GM23248 (cell line): ENCODE measurements at places on chromosomes 1 and 21. TPM values are rescaled to one million over a fixed set of nuclear protein-coding genes. Genes with fewer than 3 reads are reported as not detected.

ALX3 gene
- total RNA-seq: not detected in 2 replicates

DLGAP3 gene
- 0.11 TPM in 1 of 2 replicates, not detected in the other for total RNA-seq

GRCh38 chr1:181314959-181315358, 168.4 kb upstream of the CACNA1E start:
- no peaks in the 10 kb centered on the region for H3K4me1 ChIP-seq
- H3K36me3 ChIP-seq: no peaks in the 10 kb centered on the region
- no peak for DNase-seq
- no peak overlapping the region for H3K27ac ChIP-seq
- H3K4me3 ChIP-seq: no peak overlapping the region
- H3K27me3 ChIP-seq: peaks cover 64% of the 10 kb centered on the region

- no peak overlapping the region for H3K27ac ChIP-seq
- H3K4me1 ChIP-seq: peaks cover 6% of the 10 kb centered on the region; the same call in 1 of the 2 replicates
- no peaks in the 10 kb centered on the region for H3K27me3 ChIP-seq
- H3K36me3 ChIP-seq: no peaks in the 10 kb centered on the region
Observed at GRCh38 chr1:218339267-218339831, 5.8 kb upstream of the TGFB2 start.

GRCh38 chr1:193754151-193754550, 567.7 kb upstream of the B3GALT2 start:
- no peak overlapping the region for H3K4me3 ChIP-seq
- no peaks in the 10 kb centered on the region for H3K27me3 ChIP-seq
- no peak for DNase-seq

LEPR gene
- 10.6 and 11.0 TPM in 2 replicates for total RNA-seq

TNN gene
- not detected in 2 replicates for total RNA-seq

MMP23B gene
- total RNA-seq: not detected in 2 replicates

- H3K27ac ChIP-seq: no peak overlapping the region
- no peaks in the 10 kb centered on the region for H3K27me3 ChIP-seq
- H3K36me3 ChIP-seq: no peaks in the 10 kb centered on the region
- peaks cover 20% of the 10 kb centered on the region for H3K4me1 ChIP-seq
- DNase-seq: peak; percentile 50
Observed at GRCh38 chr1:232629250-232630046, 485 bp downstream of the SIPA1L2 start.

DNA sequence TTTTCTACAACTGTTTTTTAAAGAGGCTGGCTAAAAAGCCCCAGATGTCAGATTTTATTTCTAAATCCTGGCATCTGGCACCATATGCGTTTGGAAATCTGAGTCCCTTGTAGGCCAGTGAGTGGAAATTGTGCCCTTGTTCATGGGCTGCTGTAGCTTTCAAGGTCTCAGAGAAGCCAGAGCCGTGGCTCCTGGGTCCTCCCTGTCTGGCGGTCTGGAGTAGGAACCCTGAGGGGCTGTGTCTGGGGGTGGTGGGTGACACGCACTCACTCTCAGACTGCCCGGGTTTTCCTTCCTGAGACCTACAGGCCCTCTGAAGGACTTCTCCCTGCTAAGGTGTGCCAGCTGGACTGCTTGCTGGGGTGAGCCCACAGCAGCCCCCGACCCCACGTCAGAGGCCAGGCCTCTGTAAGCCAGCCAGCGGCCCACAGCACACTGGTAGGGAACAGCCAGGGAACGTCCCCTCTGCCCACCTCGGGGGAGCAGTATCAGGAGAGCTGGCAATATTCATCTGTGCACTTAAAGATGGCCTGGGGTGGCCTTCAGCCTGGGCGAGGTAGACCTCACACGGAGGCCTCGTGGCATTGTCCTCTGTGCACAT, 151.5 kb downstream of the PEX14 start:
- no peaks in the 10 kb centered on the region for H3K36me3 ChIP-seq
- H3K27ac ChIP-seq: no peak overlapping the region
- DNase-seq: no peak
- H3K4me3 ChIP-seq: no peak overlapping the region
- H3K27me3 ChIP-seq: no peaks in the 10 kb centered on the region

GRCh38 chr1:181714428-181714827, 231.1 kb downstream of the CACNA1E start:
- H3K36me3 ChIP-seq: no peaks in the 10 kb centered on the region
- H3K4me3 ChIP-seq: no peak overlapping the region
- H3K4me1 ChIP-seq: no peaks in the 10 kb centered on the region
- peak; percentile 5 for DNase-seq

GRCh38 chr1:162982364-162982763, 86.8 kb upstream of the RGS4 start:
- H3K36me3 ChIP-seq: no peaks in the 10 kb centered on the region
- DNase-seq: no peak
- no peak overlapping the region for H3K4me3 ChIP-seq
- H3K4me1 ChIP-seq: peaks cover 42% of the 10 kb centered on the region
- no peaks in the 10 kb centered on the region for H3K27me3 ChIP-seq
- H3K27ac ChIP-seq: no peak overlapping the region

GRCh38 chr21:42142627-42143026, 71.5 kb downstream of the UMODL1 start:
- H3K4me3 ChIP-seq: no peak overlapping the region
- no peak overlapping the region for H3K27ac ChIP-seq
- DNase-seq: no peak

UBL4B gene
- total RNA-seq: not detected in 2 replicates

GRCh38 chr1:184062640-184063286, 11.2 kb downstream of the TSEN15 start:
- H3K4me1 ChIP-seq: peaks cover 49% of the 10 kb centered on the region
- no peaks in the 10 kb centered on the region for H3K36me3 ChIP-seq
- no peaks in the 10 kb centered on the region for H3K27me3 ChIP-seq
- no peak for DNase-seq

- H3K27me3 ChIP-seq: no peaks in the 10 kb centered on the region
- no peak overlapping the region for H3K27ac ChIP-seq
- H3K36me3 ChIP-seq: no peaks in the 10 kb centered on the region
- peak; percentile 56 for DNase-seq
Observed at GRCh38 chr1:114009393-114009792, 30.1 kb downstream of the OLFML3 start.

DNA sequence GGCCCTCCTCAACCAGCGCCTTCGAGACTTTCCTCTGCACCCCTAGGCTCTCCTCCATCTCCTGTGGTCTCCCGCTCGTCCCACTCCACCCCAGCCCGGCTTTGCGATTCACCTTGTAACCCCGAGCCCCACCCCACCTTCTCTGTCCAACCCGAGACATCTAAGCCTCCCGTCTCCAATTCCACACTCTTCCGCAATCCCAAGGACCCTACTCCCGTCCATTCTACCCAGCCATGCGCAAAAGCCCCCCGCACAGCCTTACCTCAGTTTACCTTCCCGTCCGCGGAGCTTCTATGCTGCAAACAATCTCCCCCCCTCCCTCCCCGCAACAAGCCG, 174 bp downstream of the SH3BP5L start:
- no peaks in the 10 kb centered on the region for H3K27me3 ChIP-seq
- H3K27ac ChIP-seq: peak overlapping the region; percentile 96
- peak overlapping the region; percentile 80 for H3K4me3 ChIP-seq
- no peak for DNase-seq
- H3K4me1 ChIP-seq: peaks cover 64% of the 10 kb centered on the region
- no peaks in the 10 kb centered on the region for H3K36me3 ChIP-seq

DNA sequence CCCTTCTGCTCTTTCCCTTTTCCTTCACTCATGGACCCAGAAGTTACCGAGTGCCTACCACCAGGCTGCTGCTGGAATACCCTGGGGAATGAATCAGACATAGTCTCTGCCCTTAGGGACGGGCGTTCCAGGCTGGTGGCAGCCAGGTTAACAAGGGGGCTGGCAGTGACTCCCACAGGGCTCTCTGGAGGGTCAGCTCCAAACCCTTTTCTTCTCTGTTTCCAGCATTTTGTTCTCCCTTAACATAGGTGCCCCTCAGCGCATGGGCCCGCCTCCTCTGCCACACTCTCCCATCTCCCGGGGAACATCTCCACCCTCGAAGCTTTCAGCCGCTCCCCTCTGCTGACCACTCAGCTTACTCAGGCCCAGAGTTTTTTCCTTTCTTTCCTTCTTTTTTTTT, 62.9 kb upstream of the LRP8 start:
- no peak overlapping the region for H3K27ac ChIP-seq
- no peak for DNase-seq
- H3K36me3 ChIP-seq: no peaks in the 10 kb centered on the region
- no peaks in the 10 kb centered on the region for H3K4me1 ChIP-seq

CD5L gene
- total RNA-seq: not detected in 2 replicates

DNA sequence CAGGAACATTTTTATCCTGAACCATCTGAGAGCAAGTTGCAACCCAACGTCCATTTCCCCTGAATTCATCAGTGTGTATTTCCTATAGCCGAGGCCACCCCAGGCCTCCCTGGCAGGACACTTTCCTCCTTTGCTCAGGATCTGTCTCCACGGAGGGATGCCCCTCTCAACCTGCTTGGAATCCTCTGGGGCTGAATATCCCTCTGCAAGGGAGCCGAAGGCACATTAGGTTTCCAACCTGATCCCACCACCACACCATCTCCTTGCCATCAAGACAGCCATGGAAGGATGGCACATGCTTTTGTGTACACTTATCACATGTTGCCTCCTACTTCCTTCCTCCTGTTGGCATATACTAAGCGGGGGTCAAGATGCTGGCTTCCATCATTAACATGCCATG, 74.8 kb upstream of the EDN2 start:
- no peaks in the 10 kb centered on the region for H3K27me3 ChIP-seq
- H3K4me1 ChIP-seq: no peaks in the 10 kb centered on the region
- no peak for DNase-seq
- no peak overlapping the region for H3K27ac ChIP-seq
- H3K36me3 ChIP-seq: no peaks in the 10 kb centered on the region
- H3K4me3 ChIP-seq: no peak overlapping the region

DNA sequence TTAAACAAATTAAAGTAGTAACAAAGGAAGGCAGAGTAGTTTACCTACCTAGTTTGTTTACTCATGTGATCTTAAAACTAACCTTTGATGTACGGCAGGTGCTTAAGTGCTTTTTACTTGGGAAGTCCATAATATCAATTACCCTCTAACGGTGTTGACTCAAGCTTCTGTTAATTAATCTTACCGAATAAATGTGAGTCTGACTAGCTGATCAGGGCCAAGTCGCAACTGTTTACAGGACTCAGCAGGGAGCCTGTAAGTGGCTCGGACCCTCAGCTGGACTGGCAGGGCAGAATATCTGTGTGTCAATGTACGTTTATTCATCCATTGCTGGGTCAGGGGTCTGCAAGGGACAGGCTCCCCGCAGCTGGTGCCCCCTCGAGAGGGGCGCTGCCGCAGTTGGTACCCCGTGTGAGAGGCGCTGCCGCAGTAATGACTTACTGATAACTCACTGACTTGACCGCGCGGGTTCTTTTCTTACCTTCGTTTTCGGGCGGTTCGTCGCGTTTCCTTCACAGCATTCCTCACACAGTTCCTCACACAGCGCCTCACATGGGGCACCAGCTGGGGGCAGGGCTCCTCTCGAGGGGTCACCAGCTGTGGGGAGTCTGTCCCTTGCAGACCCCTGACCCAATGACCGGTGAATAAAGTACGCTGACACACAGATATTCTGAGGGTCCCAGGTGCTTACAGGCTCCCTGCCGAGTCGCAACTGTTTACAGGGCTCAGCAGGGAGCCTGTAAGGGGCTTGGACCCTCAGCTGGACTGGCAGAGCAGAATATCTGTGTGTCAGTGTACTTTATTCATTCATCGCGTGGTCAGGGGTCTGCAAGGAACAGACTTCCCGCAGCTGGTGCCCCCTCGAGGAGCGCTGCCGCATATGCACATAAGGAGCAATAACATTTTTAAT, 3.0 kb downstream of the FMO1 start:
- H3K36me3 ChIP-seq: no peaks in the 10 kb centered on the region
- H3K27ac ChIP-seq: no peak overlapping the region
- DNase-seq: peak; percentile 58
- H3K4me1 ChIP-seq: no peaks in the 10 kb centered on the region
- peak overlapping the region; percentile 67 for H3K4me3 ChIP-seq

GRCh38 chr1:81428998-81429397, 371.7 kb upstream of the ADGRL2 start:
- H3K27ac ChIP-seq: no peak overlapping the region
- H3K4me1 ChIP-seq: no peaks in the 10 kb centered on the region

GRCh38 chr1:186813420-186813819, 15.3 kb upstream of the PLA2G4A start:
- no peak overlapping the region for H3K27ac ChIP-seq
- peak; percentile 8 for DNase-seq
- H3K4me1 ChIP-seq: no peaks in the 10 kb centered on the region; the same call in none of the 2 replicates
- H3K36me3 ChIP-seq: no peaks in the 10 kb centered on the region
- H3K27me3 ChIP-seq: no peaks in the 10 kb centered on the region

DNA sequence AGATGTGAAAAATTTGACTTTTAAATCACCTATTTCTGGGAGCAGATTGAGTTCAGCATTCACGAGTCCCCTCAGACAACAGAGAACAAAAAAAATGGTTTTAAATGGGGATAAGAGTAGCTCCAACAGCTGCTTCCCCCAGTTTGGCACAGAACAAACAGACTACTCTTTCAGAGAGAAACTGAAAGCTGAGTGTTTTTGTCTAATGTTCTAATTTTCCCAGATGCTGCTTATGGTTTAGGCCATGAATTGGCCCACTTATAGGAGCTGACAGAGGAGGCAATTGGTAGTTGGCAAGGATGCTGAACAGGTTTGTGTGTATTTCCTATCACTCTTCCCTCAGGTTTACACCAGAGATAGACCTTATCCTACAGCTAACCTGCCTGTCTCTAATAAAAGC, 1637.4 kb upstream of the PRMT6 start:
- no peaks in the 10 kb centered on the region for H3K27me3 ChIP-seq
- no peak overlapping the region for H3K4me3 ChIP-seq
- no peaks in the 10 kb centered on the region for H3K36me3 ChIP-seq
- H3K27ac ChIP-seq: no peak overlapping the region

SPRR2G gene
- not detected in 2 replicates for total RNA-seq

TSPAN1 gene
- not detected in 2 replicates for total RNA-seq

GRCh38 chr21:45343891-45344290, 56.2 kb upstream of the POFUT2 start:
- no peaks in the 10 kb centered on the region for H3K4me1 ChIP-seq
- no peak for DNase-seq
- H3K36me3 ChIP-seq: no peaks in the 10 kb centered on the region
- no peak overlapping the region for H3K4me3 ChIP-seq
- H3K27me3 ChIP-seq: peaks cover 3% of the 10 kb centered on the region; the same call in 1 of the 2 replicates

DNA sequence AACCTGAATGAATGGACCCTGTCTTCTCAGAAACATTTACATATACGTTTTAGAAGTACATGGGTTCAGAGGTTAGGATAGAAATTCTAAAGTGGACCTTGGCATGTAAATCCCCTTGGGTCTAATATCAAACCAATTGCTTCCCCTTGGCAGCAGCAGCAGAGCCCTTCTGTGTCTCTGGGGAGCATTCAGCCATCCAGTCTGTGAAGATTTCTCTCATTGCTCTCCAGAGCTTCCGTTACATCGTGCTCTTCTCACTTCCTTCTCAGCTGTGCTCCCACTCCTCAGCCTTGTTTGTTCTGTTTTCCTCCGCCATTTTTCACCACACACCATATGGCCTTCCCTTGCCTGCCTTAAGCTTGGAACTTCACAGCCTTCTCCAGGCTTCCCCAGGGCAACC, 61.5 kb upstream of the ATP1B1 start:
- no peaks in the 10 kb centered on the region for H3K27me3 ChIP-seq
- no peak for DNase-seq
- H3K4me3 ChIP-seq: no peak overlapping the region
- no peaks in the 10 kb centered on the region for H3K36me3 ChIP-seq
- H3K4me1 ChIP-seq: no peaks in the 10 kb centered on the region

GRCh38 chr1:5640845-5641244, 351.4 kb downstream of the NPHP4 start:
- H3K27ac ChIP-seq: no peak overlapping the region
- H3K4me1 ChIP-seq: no peaks in the 10 kb centered on the region
- no peaks in the 10 kb centered on the region for H3K36me3 ChIP-seq
- H3K27me3 ChIP-seq: no peaks in the 10 kb centered on the region
- DNase-seq: no peak
